Cardiac muscle cell (in vitro differentiated cells and primary cell): ENCODE measurements at places on chromosomes 3 and 15. TPM values are rescaled to one million over a fixed set of nuclear protein-coding genes. Genes with fewer than 3 reads are reported as not detected.

DNA sequence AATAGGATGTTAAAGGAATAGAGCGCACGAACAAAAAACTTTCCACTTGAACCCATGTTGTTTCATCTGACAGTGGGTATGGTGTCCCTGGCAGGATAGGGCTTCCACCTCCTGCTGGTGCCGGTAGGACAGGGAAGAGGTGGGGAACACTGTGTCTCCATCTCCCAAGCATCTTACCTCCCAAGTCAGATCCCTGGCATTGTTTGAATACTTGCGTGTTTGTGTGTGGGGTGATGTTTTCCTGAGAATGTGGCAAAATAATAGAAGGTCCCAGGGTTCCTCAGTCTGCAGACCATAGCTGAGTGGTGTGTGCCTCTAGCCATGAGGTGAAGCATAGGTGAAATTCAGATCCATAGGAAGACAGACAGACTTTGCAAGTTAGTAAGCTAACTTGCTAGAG is 119.4 kb downstream of the IGF1R start:
- H3K4me1 ChIP-seq = peaks cover 30% of the 10 kb centered on the region
- DNase-seq = no peak
- H3K27ac ChIP-seq = no peak overlapping the region
- no peaks in the 10 kb centered on the region for H3K27me3 ChIP-seq

DNA sequence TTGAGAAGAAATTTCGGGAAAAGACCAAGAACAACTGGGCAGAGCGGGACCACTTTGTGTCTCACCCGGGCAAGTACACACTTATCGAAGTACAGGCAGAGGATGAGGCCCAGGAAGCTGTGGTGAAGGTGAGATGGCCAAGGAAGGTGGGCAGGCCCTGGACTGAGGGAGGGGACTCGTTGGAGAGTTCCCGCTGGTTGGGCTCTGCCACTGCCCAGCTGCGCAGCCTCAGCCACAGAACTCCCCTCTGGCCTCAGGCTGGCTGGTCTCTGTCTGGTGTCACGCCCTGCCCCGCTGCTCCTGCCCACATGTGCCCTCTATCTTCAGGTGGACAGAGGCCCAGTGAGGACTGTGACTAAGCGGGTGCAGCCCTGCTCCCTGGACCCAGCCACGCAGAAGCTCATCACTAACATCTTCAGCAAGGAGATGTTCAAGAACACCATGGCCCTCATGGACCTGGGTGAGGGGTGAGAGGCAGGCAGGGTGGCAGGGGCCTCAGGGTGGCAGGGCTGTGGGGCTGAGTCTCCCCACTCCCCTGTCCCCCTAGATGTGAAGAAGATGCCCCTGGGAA is 2.4 kb downstream of the PARP3 start:
- H3K4me3 ChIP-seq = no peak overlapping the region
- H3K27me3 ChIP-seq = no peaks in the 10 kb centered on the region
- no peak overlapping the region for H3K27ac ChIP-seq
- H3K36me3 ChIP-seq = no peaks in the 10 kb centered on the region

DNA sequence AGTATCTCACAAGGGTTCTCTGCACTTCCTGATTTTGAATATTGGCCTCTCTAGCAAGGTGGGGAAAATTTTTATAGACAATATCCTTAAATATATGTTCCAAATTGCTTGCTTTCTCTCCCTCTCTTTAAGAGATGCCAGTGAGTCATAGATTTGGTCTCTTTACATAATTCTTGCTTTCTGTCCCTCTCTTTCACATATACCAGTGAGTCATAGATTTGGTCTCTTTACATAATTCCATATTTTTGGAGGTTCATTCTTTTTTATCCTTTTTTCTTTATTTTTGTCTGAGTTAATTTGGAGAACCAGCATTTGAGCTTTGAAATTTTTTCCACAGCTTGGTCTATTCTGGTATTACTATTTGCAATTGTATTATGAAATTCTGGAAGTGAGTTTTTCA is 77.7 kb upstream of the NUDT16 start:
- H3K36me3 ChIP-seq = no peaks in the 10 kb centered on the region
- no peak overlapping the region for H3K27ac ChIP-seq
- no peak overlapping the region for H3K4me3 ChIP-seq
- DNase-seq = peak; percentile 43
- no peaks in the 10 kb centered on the region for H3K4me1 ChIP-seq

DNA sequence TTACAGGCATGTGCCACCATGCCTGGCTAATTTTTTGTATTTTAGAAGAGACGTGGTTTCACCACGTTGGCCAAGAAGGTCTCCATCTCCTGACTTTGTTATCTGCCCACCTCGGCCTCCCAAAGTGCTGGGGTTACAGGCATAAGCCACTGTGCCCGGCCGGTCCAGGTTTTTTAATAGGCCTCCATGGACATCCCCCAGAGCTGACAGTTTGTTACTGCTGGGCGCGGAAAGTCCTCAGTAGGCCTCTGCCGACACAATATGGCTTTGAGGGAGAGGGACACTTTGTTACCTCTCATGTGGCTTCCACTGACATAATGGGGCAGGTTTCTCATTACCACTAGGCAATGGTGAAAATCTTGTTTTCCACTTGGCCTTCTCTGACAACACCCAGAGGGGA is 152.0 kb downstream of the WNT7A start:
- no peak overlapping the region for H3K4me3 ChIP-seq
- DNase-seq = no peak
- no peaks in the 10 kb centered on the region for H3K36me3 ChIP-seq

WNT5A gene
- total RNA-seq = 94.2 and 113 TPM in 2 replicates

FSTL1 gene
- 241 and 353 TPM in 2 replicates for total RNA-seq

GRCh38 chr3:196428041-196428440 is 4.2 kb downstream of the UBXN7 start:
- no peak overlapping the region for H3K4me3 ChIP-seq
- no peak overlapping the region for H3K27ac ChIP-seq
- no peaks in the 10 kb centered on the region for H3K27me3 ChIP-seq
- H3K4me1 ChIP-seq = peaks cover 9% of the 10 kb centered on the region
- DNase-seq = no peak
- peaks cover 3% of the 10 kb centered on the region for H3K36me3 ChIP-seq

DNA sequence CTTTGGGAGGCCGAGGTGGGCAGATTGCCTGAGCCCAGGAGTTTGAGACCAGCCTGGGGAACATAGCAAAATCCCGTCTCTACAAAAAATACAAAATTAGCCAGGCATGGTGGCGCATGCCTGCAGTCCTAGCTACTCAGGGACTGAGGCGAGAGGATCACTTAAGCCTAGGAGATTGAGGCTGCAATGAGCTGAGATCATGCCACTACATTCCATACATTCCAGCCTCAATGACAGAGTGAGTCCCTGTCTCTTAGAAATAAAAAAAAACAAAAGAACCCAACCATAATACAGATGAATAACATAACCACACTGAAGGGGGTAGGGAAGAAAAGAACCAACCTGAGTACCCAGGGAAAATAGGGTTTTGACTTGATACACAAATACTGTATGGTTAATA is 19.7 kb upstream of the CGNL1 start:
- no peaks in the 10 kb centered on the region for H3K27me3 ChIP-seq
- peak overlapping the region; percentile 89 for H3K27ac ChIP-seq
- H3K36me3 ChIP-seq = no peaks in the 10 kb centered on the region
- peaks cover 19% of the 10 kb centered on the region for H3K4me1 ChIP-seq
- no peak overlapping the region for H3K4me3 ChIP-seq
- DNase-seq = peak; percentile 50

GRCh38 chr15:72339777-72340177 is 19.8 kb upstream of the CELF6 start:
- H3K36me3 ChIP-seq = peaks cover 3% of the 10 kb centered on the region
- H3K27me3 ChIP-seq = no peaks in the 10 kb centered on the region
- no peak overlapping the region for H3K27ac ChIP-seq
- no peak for DNase-seq

CATSPER2 gene
- total RNA-seq = 2.5 and 3.8 TPM in 2 replicates

CYP1A1 gene
- 0.28 and 0.45 TPM in 2 replicates for total RNA-seq

HRG gene
- total RNA-seq = not detected in 2 replicates

DNA sequence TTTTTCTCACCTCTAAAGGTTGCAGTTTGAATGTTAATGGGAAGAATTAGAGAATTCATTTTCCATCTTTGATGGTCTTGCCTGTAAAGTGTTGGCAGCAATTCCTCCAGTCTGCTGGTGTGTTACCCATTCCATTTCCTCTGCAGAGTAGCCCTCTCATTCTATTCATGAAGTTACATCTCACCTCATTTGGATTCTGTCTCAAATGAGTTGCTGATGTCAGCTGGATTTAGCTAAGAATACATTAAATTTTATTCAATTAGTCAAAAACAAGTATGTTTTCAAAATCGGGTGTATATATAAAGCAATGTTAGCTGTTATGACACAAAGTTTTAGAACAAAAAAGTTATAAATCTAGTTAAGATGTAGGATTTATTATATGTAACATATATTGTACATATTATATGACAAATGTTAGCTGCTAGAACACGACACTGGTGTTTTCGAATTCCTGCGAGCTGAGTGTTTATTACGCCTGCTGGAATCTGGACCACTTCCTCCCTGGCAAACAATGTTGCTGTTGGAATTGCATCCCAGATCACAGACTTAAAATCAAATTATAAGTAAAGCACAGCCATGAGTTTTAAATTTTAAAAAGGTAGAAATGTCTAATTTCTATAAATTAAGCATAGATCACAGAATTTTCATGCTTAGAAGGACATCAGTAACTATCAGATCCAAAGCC is 516.2 kb downstream of the OCA2 start:
- no peaks in the 10 kb centered on the region for H3K27me3 ChIP-seq
- no peaks in the 10 kb centered on the region for H3K36me3 ChIP-seq
- peak; percentile 26 for DNase-seq
- no peak overlapping the region for H3K4me3 ChIP-seq
- H3K4me1 ChIP-seq = no peaks in the 10 kb centered on the region

DNA sequence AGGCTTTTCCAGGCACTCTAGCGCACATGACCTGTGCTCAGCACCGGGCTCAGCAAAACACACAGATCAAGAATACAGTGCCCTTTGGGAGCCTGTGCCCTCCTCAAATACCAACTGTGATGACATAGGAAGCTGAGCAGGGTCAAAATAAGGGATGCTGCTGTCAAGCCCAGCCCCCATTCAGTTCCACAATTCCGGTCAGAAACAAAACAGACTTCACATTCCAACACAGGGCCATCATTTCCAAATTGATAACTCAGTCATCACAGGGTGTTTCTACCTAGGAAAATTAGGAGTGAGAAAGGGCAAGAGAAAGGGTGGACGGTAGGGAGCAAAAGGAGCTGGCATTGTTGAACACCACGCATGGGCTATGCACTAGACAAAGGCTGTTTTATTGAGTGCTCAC is 158.4 kb upstream of the CCDC54 start:
- H3K4me1 ChIP-seq = no peaks in the 10 kb centered on the region
- H3K36me3 ChIP-seq = no peaks in the 10 kb centered on the region
- H3K27me3 ChIP-seq = no peaks in the 10 kb centered on the region
- no peak for DNase-seq
- no peak overlapping the region for H3K4me3 ChIP-seq
